ENCODE measurements at places on chromosomes 5 and 9.

- DNase-seq = no peak
These were observed 102.0 kb downstream of the RFK start for GRCh38 chr9:76292246-76292645.

GRCh38 chr9:88971131-88971960 is 19.9 kb upstream of the S1PR3 start:
- no peak for DNase-seq

DNA sequence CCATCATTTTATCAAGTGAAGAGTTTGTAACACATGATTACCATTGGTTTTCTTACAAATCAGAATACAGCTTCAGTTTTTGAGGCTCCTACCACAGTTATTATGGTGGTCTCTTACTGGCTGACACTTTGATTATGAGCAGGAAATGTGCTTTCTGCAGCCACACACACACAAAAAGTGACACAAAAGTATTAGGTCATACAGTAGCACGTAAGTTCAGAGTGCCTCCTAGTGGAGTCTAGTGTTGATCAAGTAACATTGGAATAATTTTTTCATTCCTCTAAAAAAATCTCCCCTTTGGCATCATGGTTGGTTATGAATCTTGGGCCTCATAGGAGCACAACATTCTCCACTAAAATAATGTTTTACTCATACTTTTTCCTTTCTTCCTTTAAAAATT is 37.6 kb downstream of the PAM start:
- DNase-seq = no peak

DNA sequence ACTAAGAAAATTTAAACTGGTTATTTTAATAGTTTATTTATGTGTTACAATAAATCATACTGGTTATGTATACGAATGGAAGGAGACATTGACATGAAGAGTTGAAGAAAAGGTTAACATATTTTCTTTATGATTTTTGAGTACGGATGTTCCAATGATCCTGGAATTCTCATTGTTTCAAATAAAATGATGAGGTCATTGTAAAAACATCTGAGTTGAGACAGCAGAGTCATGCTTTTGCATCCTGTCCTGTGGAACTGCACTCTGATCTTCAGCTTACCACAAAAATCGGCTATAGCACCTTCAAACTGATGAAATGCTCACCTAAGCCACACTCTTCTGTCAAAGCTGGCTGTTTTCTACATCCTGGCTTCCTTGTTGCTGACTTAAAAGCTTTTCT is 67.8 kb downstream of the PTCD2 start:
- DNase-seq = no peak

DNA sequence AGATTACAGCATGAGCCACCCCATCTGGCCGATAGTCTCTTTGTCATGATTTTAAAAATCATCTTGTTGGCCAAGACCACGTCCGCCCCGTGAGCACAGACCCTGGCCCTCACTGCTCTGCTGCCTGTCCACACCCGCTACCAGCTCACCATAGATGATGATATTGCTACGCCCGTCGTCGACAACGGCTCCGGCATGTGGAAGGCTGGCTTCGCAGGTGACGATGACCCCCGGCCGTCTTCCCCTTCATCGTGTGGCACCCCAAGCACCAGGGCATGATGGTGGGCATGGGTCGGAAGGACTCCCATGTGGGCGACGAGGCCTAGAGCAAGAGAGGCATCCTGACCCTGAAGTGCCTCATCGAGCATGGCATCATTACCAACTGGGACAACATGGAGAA is 76.5 kb downstream of the KDM4C start:
- DNase-seq = no peak

DNA sequence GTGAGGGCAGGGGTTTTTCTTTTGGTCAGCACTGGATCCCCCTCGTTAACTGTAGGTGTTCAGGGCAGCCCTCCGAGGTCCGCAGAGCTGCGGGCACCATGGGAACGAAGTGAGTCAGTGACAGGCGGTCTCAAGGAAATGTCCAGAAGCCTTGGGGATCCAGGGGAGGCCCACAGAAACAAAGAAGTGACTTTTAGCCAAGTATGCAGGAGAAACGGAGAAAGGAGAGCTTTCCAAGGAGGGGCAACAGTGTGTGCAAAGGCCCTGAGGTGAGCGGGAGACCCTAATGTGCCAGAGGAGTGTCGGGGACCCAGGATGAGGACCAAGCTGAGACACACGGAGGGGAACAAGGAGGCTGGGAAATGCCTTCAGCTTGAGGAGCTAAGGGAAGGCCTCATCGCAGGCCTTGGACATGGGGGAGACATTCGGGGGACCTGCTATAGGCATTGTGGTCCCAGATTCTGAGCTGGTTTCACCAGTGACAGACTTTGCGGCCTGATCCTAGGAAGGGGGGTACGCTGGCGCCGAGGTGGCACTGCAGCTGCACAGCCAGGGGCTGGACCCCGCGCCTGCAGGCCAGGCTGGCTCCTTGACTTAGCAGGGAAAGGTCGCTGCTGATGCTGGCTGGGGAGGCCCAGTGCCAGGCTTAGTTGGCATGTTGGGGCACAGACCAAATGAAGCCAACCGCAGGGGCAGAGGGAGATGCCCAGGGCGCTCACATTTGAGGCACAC is 3.3 kb downstream of the LTC4S start:
- DNase-seq = no peak

DNA sequence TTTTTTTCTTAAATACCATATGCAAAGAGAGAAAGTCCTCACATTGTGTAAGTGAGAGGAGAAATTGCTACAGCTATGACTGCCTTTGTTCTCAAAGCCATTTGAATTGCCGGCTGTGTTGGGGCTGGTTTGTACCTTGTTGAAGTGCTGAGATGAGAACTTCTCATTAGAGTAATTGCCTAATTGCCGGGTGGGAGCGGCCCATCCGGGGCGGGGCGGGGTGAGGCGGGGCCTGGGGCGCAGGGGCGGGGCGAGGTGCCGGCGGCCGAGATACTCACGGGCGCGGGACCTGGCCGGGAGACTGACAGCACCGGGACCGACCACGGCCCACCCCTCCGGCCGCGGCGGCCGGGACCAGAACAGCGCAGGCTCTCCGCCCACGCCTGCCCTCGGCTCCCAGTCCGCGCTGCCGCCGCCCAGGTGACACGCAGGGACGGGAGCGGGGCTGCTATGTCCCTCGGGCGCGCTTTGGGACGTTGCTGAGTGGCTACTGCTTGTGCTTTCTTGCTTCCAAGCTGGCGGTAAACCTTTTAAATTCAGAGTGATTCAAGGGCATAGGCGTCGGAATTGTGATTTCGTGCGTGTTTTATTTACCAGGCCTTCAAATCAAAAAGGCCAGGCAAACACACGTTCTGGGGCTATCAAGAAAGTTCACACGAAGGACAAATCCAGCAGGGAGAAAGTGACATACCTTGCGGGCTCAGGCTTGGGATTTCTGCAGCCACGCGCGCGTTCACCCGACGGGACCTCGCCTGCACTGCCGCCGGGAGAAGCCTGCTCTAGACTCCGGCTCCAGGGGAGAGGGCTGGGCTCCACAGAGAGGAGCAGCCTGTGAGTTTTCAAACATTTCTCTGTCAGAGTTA is 269.1 kb downstream of the FANCC start:
- DNase-seq = no peak

- DNase-seq = no peak
These were observed 198.9 kb downstream of the TAF11L14 start for GRCh38 chr5:17832949-17833745.

DNA sequence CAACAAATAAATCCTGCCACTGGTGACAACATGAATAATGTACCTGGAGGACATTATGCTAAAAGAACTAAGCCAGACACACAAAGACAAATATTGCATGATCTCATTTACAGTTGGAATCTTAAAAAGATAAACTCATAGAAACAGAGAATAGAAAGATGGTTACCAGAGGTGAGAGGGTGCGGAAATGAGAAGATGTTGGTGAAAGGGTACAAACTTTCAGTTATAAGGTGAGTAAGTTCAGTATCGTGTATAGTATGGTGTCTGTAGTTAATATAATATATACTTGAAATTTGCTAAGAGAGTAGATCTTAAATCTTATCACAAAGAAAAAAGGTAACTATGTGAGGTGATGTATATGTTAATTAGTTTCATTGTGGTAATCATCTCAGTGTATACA is 63.3 kb downstream of the PRRC1 start:
- DNase-seq = no peak

DNA sequence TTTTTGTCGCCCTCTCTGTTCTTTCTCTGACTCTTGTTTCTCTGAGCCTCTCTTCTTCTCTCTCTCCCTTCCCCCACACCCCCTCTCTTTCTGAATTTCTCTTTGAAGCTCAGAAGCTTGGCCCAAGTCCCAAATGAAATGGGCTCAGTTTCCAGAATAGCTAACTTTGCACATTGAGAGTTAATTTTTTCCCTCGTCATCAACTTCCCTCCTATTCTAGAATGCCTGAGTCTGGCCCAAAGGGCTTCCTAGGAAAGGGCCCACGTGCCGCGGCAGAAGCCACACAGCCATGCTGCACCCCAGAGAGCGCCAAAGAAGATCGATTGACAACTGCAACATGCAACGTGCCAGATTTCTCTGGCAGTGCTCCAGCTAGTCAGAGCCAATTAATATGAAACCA is 588.8 kb upstream of the KLF4 start:
- no peak for DNase-seq

- no peak for DNase-seq
These were observed 10.8 kb upstream of the CCDC69 start for GRCh38 chr5:151234476-151235238.

- DNase-seq = no peak
These were observed 17.9 kb upstream of the SPIN1 start for GRCh38 chr9:88370346-88370745.

- DNase-seq = no peak
These were observed 51.2 kb upstream of the ZSWIM6 start for GRCh38 chr5:61280761-61281427.

DNA sequence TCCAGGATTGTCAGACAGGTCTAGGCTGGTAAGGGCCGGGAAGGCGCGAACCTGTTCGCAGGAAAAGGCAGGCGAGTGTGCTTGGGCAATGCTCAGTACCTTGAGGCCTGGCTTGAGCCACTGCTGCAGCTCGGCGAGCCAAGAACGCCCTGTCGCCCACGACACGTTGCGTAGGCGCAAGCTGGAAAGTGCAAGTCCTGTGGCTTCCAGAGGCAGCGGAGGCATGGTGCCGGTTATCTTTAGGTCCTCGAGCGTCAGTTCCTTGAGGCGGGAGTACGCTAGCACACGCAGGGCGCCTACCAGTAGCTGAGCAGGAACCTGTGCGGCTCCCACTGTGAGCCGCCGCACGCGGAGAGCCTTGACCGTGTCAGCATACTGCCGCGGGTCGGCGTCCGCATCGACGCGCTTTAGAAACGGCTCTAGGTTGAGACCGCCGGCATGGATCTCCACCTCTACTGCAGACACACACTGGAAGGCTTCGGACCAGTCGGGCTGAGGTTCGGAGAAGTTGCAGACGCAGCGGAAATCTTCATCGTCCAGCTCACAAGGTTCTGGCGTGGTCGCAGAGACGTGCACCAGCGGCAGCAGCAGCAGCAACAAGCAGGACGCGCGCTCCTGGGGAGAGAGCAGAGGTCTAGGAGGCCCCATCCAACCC is 482 bp downstream of the CD14 start:
- DNase-seq = no peak

DNA sequence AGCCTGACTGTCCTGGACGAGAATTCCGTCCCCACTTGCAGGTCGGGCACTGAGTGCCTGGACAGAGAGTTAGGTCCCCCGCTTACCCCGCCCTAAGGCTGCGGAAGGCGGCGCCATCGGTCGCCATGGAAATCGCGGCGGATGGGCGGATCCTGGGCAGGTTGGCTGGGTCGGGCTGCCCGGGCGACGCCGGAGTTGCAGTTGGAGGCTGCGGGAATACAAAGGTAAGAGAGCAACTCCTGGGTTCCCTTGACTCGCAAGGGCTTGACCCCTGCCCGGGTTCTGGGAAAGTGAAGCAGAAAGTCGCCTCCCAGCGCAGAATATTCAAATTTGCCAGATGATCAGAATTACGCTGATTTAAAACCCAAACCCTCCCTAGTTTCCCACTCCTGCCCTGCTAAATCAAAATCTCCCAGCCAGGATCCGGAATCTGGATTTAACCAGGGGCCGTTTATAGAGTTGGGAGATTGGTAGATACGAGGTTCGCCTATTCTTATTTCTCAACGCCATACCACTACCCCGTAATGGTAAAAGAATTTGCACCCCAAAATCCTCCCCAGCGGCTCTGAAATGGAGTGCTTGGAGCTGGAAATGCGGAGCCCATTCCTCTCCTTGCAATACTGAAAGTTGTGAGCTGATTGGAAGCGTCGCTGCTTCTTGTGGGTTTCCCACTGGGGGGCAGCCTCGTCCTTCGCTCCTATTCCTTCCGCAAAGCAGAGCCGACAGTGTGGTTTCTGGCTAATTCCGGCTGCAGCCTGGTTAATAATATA is 156.4 kb upstream of the RASEF start:
- peak; percentile 69 for DNase-seq

DNA sequence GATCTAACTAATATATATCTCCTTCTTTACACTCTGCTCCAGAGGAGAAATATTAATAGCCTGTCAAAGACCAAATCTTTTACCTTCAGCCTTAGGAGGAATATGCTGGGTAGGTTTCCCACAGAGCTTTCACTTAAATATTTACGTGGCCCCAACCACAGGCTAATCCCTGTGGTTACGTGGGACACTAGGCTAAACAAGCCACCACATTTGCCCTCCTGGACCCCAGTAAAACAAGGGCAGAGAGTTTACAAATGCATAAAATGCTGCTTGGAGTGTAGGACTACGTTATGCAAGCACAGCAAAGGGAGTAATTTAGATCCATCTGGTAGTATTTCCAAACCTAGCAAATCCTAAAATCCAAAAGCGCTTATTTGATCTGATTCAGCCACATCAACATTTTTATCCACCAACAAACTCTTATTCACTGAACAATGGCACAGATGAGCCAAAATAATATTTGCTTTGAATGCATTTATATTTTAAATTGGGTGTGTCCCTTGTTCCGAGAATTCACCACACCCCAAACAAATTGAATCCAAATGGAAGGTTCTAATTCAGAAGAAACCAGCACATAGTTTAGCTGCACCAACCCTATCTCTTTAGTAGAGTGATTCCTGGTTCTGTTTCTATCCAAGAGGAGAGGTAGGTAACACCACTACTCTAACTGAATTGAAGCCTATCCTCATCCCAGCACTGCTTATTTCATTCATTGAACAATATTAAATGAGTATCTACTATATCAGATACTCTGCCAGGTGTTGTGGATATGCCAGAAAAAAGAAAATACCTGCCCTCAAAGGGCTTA is 179.0 kb downstream of the TSSK1B start:
- no peak for DNase-seq

- no peak for DNase-seq
These were observed 117.5 kb upstream of the ZNF366 start for GRCh38 chr5:72624641-72625236.

DNA sequence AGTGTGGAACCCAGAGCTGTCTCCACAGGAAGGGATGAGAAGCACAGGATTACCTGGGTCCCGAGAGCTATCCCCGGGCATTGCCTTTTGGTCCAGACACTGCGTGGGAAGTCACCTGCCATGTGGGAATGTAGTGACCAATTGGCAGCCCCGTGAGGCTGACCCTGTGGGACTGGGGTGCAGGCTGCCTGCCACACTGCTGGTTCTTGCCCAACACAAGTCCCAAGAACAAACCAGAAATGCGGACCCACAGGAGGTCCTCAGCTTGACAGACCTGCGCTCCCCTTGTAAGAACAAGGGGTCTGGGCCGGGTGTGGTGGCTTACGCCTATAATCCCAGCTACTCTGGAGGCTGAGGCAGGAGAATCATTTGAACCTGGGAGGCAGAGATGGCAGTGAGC is 2.4 kb upstream of the FGD3 start:
- no peak for DNase-seq

Measured in caudate nucleus (tissue), 63 donors.